ENCODE measurements at places on chromosomes 2 and 18.

- no peak for DNase-seq
Measured at GRCh38 chr2:157155992-157156391, 101.5 kb upstream of the GALNT5 start.

- DNase-seq: no peak
Measured at GRCh38 chr18:6557057-6557769, 142.5 kb upstream of the L3MBTL4 start.

- no peak for DNase-seq
Measured at GRCh38 chr2:215729985-215730620, 283.2 kb downstream of the MREG start.

GRCh38 chr2:175363699-175364098 lies 182.2 kb upstream of the ATP5MC3 start:
- DNase-seq: no peak

DNA sequence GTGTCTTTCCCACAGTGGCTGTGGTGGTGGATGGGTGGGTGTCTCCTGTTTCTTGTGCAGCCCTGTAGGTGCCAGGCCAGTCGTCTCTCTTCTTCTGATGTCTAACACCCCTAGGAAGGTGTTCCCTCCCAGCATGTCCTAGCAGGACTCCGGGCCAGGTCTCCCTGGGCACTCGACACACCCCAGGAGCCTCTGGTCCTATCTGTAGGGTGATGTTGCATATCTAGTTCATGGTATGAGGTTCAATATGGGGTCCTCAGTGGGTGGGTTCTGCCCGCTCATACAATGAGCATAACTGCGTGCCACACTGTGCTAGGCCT lies 14.4 kb downstream of the NGEF start:
- no peak for DNase-seq

GRCh38 chr2:21181957-21182356 lies 58.2 kb downstream of the TDRD15 start:
- DNase-seq: no peak

GRCh38 chr2:98643496-98644100 lies 35.2 kb downstream of the UNC50 start:
- no peak for DNase-seq

DNA sequence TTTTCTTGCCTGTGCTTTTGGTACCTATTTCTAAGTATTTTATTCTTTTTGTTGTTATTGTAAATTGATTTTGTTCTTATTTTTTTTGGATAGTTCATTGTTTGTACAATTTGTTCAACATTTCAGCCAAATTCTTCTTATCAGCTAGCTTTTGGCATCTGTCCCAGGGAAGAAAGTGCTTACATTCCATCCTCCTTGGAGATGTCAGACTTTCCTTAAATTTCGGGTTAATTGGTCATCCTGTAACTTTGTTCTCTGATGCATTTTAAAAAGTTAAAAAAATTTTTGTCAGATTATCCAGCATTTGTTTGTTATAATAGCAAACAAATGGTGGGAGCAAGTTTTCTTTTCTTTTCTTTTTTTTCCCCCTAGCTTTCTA lies 60.3 kb downstream of the PTH2R start:
- no peak for DNase-seq

GRCh38 chr2:155547571-155547970 lies 785.0 kb downstream of the NR4A2 start:
- DNase-seq: no peak

GRCh38 chr2:235105821-235106359 lies 154.1 kb downstream of the SH3BP4 start:
- DNase-seq: no peak

GRCh38 chr2:160222546-160223283 lies 22.6 kb upstream of the ITGB6 start:
- DNase-seq: no peak

- DNase-seq: no peak
Measured at GRCh38 chr2:81505586-81505985, 1201.0 kb upstream of the LRRTM1 start.

DNA sequence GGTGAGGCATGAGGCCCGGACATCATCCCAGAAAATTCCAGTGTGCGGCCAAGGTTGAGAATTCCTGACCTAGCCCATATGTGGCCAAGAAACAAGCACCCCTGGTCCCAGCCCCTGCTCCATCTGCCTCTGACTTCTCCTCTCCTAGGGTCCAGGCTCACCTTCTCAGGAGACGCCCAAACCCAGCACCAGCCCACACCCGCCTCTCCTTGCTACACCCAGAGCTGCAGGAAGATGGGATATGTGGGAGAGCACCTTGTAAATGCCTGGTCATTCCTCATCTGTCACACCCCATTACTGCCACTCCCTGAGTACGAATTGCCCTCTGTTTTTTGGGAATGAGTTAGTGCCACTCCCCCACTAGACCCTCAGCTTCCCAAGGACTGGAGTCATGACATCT lies 7.3 kb upstream of the ATP6V1B1 start:
- no peak for DNase-seq

- no peak for DNase-seq
Measured at GRCh38 chr18:48979944-48980890, 29.5 kb upstream of the SMAD7 start.

DNA sequence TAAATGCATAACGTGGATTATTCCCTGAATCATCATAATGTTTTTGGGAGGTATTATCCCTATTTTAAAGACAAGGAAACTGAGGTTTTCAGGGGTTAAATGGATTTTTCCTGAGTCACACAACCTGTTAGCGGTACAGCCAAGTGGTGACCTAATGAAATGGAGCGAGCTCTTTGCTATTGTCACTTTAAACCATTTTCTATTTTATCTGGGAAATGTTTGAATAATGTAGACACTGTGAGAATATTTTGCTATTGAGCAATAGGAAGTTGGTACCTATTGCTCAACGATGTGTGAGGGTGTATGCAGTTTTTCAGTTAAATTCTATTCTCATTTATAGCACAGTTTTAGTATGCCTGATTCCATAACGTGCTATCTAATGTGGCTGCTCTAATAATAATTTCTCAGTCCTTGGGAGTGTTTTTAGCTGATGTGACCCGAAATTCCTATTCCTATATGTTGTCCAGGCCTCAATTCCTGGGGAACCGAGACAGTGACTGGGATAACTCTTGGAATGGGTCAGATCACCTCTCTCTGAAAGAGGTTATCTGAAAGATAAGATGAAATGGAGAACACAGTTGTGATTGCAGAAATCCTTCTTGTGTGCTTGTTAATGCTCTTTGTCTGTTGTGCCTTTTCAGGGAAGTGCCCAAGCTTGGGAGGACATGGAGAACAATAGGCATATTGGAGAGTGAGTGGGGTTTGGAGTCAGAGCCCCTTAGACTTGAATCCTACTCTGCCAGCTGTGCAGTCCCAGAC lies 38.4 kb downstream of the ABCB11 start:
- DNase-seq: no peak

DNA sequence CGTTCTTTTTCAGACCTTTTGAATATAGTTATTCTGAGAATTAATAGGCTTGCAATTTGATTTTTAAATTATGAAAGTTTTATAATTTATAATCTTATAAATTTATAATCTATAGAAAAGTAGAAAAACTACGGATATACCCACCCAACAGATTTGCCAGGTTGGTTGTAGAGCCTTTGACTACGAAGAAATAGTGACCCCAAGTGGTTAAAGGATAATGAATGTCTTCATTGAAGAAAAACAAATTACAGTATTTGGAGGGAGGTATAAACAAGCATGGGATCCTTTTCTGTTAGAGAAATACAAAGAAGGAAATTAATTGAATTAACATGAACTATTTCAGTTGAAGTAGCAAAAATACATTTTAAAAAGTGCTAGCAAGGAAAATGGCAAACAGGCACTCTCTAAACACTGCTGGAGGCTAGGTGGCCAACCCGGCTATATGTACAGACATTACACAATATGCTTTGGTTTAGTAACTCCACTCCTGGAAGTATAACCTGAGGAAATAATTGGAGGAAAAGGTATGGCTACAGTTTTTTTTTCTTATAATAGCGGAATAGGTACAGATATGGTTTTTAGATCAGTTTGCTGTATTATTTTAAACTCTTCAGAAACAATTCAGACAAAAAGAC lies 110.9 kb downstream of the MIB1 start:
- DNase-seq: no peak

DNA sequence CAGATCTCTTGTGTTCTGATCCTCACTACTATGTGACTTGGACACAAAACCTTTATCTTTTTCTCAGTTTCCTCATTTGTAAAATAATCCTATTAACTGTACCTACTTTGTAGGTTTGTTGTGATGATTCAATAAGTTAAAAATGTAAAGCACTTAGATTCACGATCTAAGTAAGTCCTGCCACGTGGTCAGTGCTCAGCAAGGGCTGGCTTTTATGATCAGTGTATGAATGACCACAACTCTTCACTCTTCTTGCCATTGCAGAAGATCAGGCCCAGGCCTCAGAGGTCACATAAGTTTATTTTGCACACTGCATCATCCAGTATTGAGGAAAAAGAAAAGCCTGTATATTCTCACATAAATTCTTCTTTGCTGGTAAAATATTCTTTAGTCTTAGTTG lies 1192.5 kb upstream of the ACVR2A start:
- no peak for DNase-seq

DNA sequence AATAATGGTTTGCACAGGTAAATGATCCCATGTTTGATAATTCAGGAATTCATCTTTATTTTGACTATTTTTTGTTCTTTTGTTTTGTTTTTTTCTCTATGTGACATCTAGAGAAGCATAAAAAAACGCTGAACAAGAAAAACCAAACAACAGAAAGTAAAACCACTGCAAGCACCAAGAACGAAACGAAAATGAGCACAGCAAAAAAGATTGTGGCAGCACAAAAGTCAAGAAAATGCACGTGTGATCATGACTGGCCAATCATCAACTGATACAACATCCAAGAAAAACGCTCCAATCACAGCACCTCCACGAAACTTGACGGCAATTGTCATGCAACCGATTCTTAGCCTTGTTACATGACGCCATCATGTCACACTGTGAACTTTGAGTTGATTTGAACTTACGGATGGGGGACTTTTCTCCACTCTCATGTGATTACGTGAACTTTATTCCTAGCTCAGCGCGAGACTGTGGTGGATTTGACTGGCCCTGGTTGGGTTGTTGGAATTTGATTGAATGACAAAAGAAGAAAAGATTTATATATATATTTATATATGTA lies 318.7 kb downstream of the CELF4 start:
- no peak for DNase-seq

DNA sequence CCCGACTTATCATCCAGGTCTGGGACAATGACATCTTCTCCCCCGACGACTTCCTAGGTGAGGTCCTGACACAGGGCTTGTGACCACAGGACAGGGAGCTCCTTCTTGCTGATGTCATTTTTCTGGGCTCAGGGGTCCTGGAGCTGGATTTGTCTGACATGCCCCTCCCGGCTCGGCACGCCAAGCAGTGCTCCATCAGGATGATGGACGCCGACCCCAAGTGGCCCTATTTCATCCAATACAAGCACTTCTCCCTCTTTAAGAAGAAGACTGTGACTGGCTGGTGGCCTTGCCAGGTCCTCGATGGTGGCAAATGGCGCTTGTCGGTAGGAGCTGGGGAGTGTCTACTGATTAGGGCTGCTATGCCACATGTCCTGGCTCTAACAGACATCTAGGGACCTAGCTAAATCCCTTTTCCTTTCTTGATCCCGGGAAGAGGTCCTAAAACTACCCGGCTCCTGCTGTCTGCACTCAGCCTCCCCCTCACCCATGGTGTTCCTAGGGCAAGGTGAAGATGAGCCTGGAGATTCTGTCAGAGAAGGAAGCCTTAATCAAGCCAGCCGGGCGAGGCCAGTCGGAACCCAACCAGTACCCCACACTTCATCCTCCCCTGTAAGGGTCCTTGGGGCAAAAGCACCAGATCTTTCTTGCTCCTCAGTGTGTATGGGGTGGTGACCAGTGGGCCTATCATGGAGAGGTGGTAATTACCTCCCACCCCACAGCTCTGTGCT lies 36.7 kb downstream of the LMAN2L start:
- no peak for DNase-seq

All from activated CD4-positive, alpha-beta T cell treated with anti-CD3 and anti-CD28 coated beads, Interleukin-2, amount 50 U/mL, for 16 hours (primary cell).